ENCODE measurements at places on chromosomes 1 and 21.

DNA sequence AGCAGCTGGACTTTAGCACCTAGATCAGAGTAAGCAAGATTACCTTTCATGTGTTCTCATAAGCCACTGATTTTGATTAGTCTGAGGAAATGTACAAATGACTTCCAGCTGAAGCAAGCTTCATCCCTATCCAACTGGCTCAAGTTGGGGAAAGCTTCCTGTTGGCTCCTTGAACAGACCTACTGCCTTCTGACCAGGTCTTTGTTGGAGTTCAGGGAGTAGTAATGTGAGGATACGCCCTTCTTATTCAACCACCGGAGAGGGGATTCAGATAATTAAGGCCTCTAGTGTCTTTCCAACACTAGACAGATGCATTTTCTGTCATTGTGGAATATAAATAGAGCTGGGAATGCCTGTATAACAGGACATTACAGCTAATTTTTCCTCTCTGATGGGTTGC, 268.9 kb downstream of the TGFB2 start:
- no peak for ATAC-seq

DNA sequence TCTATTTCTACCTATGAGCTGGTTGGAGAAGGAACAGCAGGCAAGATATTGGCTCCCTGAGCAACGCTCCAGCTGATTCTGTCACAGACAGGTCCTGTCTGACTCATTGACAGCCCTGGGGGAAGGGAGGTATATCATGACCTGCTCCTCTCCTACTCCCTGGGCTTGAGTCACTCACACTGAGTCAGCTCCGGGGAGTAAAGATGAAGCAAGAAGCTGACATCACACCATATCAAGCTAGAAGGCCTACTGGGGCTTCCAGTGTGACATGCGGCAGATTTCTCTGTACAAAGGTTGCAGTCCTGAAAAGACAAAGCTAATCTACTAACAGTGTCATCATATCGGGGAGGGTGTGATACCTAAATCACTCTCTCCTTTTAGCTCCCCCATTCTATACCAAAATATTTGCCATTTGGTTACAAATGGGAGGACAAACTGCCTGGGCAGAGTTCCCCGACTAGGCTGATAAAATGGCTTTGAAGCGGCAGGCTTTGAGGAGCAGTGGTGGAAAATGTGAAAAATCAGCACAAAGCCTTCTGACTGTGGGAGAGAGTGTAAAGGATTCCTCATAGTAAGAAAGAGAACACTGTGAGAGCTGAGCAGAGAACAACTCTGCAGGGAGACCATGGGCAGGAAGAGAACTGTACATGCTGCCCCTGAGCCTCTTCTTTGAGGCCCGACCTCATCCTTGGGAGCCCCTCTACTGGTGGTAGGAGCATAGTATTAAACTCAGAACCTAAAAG, 15.5 kb downstream of the PI4KB start:
- peak; percentile 100 for ATAC-seq

DNA sequence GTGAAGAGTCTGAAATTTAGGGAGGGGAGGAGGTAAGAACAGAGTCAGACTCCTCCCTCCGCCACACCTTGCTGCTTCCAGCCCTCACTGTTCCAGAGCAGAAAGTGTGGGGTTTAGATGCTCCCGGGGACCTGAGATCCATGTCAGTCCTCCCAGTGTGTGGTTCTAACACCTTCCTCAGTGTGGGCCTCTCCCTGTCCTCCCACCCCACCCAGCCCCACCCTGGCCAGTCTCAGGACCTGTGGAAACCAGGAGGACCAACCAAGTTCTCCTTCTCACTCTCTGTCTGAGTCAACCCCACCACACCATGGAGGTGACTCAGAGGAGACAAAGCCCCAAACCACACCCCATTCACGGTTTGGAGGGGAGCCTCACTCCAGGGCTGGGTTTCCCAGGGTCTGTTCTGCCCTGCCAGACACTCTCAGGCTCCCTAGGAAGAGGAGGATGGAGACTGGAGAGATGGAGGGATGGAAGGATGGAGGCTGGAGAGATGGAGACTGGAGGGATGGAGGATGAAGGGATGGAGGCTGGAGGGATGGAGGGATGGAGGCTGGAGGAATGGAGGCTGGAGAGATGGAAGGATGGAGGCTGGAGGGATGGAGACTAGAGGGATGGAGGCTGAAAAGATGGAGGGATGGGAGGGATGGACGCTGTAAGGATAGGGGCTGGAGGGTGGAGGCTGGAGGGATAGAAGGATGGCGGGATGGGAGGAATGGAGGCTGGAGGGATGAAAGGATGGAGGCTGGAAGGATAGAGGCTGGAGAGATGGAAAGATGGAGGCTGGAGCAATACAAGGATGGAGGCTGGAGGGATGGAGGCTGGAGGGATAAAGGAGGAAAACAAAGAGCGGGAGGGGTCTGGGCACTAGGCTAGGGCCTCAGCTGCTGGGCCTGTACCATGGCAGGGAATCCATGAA, 100.9 kb upstream of the RUNX3 start:
- peak; percentile 86 for ATAC-seq

DNA sequence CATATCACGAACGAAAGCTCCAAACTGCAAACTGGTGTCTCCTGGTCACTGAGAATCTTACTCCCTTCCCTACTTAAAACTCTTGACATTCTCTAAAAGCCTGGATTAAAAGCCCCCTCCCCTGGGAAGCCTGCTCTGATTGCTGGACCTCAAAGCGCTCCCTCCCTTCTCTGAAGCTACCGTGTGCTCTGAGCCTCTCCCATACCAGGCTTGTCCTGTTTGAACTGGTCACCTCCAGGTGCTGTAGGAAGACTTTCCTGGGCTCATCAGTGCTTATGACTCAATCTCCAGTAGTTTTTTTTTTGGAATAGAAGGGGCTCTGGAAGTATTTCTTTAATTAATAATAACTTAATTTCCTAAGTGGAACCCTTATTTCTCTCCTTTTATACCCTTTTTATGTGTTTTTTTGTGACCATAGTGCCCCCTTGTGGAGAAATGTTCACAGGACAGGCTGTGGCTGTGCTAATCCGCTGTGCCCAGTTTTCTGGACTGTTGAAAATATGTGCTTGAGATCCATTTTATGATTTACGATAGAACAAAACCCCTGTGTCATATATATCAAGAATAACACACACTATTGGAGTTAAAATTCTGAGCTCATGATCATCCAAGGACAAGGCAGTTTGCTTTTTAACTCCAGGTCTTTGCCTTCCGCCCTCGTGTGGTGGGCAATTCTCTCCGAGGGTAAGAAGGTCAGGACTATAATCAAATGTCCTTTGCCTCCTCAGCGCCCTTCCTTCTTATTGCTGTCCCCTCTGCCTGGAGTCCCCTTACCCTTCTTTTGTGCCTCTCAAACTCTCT, 16.9 kb downstream of the MTARC1 start:
- ATAC-seq, result no peak

DNA sequence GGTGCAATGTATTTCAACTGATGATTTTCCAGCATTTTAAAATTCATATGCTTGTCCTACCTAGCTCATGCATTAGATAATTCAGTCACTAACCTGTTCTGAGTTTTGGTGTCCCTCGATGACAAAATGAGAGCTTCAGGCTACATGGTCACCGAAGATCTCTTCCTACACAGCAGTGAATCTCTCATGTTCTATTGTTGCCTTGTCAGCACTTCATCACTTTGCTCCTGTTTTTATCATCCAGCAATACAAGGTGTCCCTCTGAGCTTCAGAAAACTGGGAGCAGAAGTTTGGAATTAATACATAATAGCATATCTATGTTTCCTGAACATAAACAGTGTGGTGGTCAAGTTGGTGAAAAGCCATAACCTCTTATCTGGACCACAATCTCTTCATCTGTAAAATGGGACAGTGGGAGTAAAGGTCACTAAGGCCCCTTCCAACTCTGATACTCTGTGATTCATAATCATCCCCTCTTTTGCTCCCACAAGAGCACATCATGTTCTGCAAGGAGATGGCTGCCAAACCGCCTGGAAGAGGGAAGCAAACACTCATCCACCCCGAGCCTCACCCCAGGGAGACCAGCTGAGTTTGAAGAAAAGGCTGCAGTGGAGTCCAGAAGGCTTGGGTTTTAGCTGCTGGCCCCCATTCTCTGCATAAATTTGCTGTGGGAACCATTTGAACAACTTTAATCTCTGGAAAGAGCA, 137.9 kb upstream of the F3 start:
- no peak for ATAC-seq

DNA sequence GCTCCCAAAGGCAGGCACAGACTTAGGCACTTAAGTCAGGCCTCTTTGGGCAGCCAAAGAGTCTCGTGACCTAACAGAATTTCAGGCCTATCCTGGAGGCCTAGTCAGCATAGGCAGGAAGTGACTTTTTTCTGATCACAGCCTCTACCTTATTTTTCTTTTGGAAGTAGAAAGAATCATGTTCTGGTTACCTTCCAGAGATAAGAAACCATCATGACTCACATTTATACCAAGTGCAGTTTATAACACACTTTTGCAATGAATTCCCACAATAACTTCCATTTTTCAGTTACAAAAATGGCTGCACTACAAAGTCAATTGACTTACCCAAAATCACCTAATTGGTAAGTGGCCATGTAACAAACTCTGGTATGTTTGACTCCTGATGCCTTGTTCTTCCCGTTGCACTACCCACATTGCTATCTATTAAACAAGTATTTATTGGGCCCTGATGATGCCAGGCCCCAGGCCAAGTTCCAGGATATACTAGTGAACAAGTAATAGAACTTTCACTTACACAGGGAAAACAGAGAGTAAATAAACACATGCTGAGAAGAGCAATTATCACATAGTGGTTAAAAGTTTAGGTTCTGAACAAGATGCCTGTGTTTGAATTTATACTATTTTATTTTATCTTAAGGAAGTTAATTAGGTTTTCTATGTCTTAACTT, 74.3 kb downstream of the SH3GLB1 start:
- no peak for ATAC-seq

DNA sequence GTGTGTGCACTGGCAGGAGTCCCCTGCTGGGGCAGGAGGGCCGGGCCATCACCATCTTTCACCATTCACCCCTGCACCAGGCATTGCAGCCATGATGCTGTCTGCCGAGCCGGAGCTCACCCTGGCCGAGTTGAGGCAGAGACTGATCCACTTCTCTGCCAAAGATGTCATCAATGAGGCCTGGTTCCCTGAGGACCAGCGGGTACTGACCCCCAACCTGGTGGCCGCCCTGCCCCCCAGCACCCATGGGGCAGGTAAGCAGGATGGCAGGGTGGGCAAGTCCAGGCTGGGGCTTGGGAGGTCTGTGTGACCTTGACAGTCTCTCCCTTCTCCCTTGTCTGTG, 18.6 kb downstream of the PCSK9 start:
- ATAC-seq, result no peak

DNA sequence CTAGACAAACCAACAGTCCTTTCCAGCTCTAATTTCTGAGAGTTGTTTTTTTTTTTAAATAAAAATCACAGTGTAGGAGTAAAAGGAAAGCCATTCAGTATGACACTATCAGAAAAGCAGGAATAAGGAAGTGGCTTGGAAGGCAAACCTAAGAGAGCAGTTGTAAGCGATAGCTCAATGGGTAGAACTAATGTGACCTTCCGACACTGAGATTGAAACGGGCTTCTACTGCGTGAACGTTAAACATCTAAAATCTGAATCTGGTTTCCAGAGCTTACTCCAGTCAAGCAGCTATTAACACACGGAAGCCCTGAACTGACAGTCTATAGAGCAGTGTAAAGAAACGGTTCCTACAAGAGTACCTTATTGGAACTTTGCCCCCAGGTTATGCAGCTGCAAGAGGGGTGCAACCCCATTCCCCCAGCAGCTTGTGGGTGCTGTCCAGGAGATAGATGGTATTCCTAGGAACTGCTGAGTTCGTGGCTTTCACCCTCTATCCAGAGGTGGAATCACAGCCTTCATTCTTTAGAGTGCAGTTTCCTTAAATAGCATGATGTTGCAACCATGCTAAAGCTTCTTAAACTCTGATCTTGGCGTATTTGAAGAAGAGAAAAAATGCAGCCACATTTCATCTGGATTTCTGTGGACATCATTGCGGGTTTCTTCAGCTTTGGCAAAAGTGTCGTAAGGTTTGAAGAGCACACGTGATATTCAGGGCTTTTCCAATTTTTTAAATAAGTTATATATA, 3.3 kb upstream of the IRF2BP2 start:
- ATAC-seq, result no peak

DNA sequence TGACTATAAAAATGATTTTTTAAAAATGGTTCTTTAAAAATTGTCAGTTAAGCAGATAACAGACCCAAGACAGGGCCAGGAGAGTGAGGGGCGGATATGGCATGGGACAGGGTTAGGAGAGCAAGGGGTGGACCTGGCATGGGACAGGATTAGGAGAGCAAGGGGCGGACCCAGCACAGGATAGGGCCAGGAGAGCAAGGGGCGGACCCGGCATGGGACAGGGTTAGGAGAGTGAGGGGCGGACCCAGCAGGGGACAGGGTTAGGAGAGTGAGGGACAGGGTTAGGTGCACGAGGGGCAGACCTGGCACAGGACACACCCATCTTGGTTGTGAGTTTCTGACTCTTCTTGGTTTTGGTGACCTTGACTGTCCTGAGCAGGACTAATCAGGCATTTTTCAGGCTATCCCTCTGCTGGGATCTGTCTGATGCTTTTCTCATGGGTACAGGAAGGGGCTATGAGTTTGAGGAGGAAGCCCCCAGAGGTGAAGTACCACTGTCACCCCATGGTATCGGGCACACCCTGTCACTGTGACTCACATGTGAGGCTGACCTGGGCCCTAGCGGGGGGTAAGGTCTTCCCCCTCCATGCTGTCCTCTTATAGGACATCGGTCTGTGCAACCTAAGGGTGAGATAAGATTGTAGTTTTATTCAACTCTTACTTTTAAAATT, 159.0 kb upstream of the COL6A1 start:
- no peak for ATAC-seq

- ATAC-seq, result peak; percentile 32
Observed at GRCh38 chr1:172609528-172609927, 49.4 kb upstream of the FASLG start.

GRCh38 chr1:186722711-186723309, 42.6 kb upstream of the PTGS2 start:
- ATAC-seq, result no peak

DNA sequence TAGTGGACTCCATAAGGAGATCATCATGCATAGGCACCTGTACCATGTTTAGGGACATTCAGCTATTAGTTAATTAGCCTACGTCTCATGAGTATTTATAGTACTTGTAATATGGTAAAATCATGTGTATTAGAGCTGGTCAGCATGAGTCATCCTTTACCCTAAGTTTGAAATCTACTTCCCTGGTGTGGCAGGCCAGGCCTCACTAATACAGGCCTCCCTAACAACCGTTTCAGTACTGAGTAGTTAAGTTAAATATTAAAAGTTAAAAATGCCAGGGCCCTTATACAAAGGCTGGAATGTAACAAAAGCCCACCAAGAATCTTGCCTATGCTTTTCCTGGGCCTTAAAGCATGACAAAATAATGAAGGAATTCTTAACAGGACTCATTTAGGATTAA, 356.3 kb upstream of the DPYD start:
- no peak for ATAC-seq

- no peak for ATAC-seq
Observed at GRCh38 chr1:54304518-54304917, 101.7 kb downstream of the SSBP3 start.

- ATAC-seq, result no peak
Observed at GRCh38 chr1:183490932-183491331, 18.6 kb downstream of the SMG7 start.

- peak; percentile 46 for ATAC-seq
Observed at GRCh38 chr1:235883261-235883927, 16.7 kb upstream of the LYST start.
